ENCODE measurements at places on chromosomes 5 and 9. TPM values are rescaled to one million over a fixed set of nuclear protein-coding genes. Genes with fewer than 3 reads are reported as not detected.

The PCA3 gene
- total RNA-seq: 0.24 TPM

The C9orf153 gene
- total RNA-seq: 0.24 TPM

The ZNF366 gene
- total RNA-seq: 5.0 TPM

The C5 gene
- 3.7 TPM for total RNA-seq

The GABRA1 gene
- not detected for total RNA-seq

The SLC45A2 gene
- not detected for total RNA-seq

The ARPC5L gene
- 23.1 TPM for total RNA-seq

The OR13D1 gene
- total RNA-seq: not detected

The DOCK2 gene
- total RNA-seq: 33.8 TPM

The C5orf52 gene
- total RNA-seq: not detected

The NDFIP1 gene
- 78.5 TPM for total RNA-seq

The ARID3C gene
- not detected for total RNA-seq

The RASGEF1C gene
- not detected for total RNA-seq

- peak; percentile 89 for DNase-seq
Observed at GRCh38 chr5:138974227-138975063, 99.3 kb upstream of the LRRTM2 start.

DNA sequence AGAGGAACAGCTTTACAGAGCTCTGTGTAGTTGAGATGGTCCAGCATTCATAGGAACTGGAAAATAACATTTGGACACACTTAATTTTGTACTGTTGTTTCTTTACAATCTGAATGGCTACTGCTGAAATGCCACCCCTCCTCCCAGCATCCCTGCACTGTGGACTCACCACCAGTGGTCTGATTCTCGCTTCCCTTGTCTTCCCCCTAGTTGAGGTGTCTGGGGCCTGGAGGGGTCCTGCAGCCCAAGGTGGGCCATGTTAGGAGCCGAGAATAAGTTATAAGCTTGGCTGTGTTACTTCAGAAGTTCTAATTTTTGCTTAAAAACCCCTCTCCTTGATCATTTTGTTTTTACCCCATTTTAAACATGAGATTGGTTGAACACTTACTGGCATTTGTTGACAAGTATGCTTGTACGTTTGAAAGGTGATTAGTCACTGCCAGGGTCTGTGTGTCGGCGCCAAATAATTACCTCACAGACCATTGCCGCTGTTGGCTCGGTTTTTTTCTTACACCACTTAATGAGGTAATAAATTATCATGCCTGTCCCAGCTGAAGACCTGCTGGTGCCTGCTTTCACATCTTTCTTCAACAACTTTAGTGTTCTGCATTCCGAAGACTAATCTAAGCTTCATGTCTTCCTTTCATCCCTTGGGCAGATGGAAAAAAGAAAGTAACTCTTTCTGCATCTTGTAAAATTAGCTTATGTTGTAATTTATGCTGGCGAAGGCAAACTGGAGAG lies 65.8 kb downstream of the MCCC2 start:
- no peak for DNase-seq

DNA sequence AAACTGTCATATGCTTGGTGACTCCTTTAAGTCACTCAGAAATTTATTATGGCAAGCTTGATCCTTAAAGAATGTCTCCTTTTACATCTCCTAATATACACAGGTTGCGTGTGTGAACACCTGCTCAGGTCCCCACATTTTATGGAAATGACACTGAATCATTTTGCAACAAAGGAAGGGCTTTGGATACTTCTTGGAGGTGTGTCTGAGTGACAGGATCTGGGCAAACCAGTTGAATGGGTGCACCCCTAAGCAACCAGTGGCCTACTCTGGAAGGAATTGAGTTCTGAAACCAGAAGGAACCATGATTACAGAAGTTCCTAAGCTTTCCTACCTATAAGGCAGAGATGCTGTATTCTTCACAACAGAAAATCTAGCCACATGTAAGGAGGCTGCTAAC lies 483.9 kb upstream of the KLF4 start:
- no peak for DNase-seq

DNA sequence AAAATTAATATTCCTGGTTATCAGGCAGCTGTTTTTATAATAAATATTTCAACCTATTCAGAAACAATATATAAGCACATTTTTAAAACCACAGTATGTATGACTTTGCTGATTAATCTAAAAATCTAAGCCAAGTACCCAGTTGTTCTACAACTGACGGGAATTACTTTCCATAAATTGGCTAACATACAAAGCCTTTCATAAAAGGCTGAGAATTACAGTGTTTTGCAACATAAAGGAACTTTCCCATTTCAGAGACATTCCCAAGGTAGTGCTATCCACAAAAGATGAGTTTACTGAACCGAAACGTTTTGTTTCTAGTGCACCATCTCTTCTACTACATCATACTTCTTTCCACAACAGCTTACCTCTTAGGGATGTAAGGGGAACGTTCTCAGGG lies 7.2 kb downstream of the RNF145 start:
- no peak for DNase-seq

GRCh38 chr5:150329038-150329437 lies 26.3 kb upstream of the ARSI start:
- DNase-seq: no peak

- no peak for DNase-seq
Observed at GRCh38 chr5:151917904-151918303, 6.7 kb downstream of the GLRA1 start.

DNA sequence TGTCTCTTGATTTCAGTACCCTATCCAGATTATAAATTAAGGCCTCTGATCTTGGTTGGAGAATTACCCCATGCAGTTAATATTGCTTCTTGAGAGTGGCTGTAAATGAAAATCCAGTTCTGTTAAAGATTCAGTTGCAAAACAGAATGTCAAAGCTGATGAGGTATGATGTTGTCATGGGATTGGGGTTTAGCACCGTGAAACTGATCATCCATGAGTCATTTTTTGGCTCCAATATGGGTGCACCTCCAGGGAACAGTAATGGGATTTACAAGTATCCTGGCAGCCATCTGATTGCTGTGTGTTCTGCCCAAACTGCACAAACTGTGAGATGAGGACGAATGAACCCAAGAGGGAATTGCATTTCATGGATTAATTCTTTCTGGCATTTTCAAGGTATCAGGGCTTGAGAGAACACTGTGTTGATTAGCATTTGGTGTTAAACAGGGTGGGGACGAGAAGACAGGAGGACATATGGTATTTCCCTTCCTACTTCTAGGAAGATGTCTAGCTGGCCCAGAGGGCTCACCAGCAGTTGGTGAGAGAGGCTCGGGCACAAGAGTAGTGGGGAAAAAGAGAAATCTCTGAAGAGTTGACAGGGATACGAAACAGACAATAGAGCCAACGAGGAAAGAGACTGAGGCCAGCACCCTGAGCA lies 214.7 kb downstream of the GAS1 start:
- DNase-seq: no peak

GRCh38 chr9:7315746-7316145 lies 483.8 kb downstream of the DMAC1 start:
- DNase-seq: no peak

GRCh38 chr5:28855626-28856025 lies 1817.2 kb upstream of the CDH9 start:
- DNase-seq: no peak

DNA sequence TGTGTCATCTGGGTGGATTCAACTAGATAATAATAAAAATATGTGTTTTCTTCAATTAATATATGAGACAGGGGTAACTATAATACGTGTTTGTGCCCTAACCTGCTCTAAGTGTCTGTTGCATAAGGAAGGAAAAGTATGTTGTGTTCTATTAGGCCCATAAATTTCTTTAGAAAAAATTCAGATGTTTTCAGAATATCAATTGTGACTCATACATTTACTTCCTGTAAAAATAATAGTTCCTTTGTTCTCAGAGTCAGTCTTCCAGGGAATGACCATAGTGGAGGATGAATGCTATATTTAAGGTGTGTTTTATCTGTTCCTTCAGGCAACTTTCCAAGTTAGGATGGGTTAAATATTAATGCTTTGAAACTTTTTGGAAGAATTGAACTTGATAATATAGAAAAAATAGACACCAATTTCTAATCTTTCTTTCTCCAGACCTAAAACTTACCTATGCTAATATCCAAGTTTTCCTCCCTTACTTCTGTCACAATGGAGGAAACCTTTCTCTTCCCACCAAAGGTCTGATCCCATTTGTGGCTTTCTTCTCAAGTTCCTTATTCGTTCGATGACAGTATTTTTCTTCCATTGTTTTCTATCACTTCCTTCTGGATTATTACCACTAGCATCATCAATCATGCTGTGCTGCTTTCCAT lies 49.9 kb downstream of the ISL1 start:
- DNase-seq: no peak

DNA sequence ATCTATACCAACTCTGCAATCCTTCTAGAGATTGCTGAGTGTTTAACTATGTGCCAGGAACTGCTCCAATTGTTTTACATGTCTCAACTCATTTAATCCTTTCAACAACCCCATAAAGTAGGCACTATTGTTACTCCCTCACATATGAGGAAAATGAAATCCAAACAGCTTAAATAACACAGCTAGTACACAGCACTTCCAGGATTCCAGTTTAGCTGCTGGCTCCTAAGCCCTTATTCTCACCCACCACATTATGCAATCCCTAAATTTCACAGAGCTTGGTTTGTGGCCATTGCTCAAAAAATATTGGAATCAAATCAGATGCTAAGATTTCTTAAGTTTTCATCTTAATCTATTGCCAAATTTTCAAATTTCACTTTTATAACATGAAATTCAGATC lies 84.9 kb downstream of the PRELID2 start:
- no peak for DNase-seq

- no peak for DNase-seq
Observed at GRCh38 chr9:120212153-120212852, 367.7 kb downstream of the CDK5RAP2 start.

DNA sequence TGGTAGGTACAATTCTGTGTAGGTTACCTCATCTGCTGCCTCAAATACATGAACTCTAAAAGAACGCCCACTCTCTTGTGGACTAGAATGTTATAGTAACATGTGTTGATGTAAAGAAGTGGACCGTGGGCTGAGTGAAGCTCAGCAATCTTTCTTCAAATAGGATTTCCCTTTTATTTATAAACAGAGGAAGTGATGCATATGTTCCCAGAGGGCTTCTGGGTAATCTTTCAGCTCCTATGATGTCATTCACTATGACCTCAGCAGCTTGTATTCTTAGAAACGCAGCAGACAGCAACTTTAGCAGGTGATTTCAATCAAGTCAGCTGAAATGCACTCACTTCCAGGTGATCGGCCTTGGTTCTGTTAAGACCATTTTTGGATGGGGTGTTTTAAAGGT lies 14.4 kb downstream of the F2RL2 start:
- DNase-seq: no peak

DNA sequence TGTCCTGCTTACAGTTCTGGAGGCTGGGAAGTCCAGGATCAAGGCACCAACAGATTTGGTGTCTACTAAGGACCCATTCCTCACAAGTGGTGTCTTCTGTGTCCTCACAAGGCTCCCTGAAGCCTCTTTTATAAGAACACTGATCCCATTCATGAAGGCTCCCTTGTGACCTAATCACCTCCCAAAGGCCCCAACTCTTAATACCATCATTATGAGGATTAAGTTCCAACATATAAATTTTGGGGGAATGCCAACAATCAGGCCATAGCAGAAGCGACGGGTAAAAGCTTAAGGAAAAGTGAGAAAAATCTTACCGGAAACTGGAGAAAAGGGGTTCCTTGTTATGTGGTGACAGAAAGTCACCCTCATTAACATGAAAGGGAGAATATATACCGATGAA lies 11.2 kb downstream of the CTNNAL1 start:
- DNase-seq: no peak

- peak; percentile 84 for DNase-seq
Observed at GRCh38 chr9:124110307-124110915, 98.8 kb downstream of the LHX2 start.

DNA sequence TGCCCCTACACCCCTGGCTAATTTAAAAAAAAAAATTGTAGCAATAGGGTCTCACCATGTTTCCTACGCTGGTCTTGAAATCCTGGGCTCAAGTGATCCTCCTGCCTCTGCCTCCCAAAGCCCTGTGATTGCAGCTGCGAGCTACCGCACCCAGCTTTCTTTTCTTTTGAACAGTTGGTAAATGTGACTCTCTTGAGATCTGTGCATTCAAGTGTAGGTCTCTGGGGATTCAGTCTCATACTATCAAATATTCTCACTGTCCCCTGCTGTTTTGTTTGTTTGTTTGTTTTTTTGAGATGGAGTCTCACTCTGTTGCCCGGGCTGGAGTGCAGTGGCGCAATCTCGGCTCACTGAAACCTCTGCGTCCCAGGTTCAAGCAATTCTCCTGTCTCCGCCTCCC lies 42.3 kb upstream of the CXXC5 start:
- no peak for DNase-seq

GRCh38 chr5:147898875-147899401 lies 7.4 kb downstream of the C5orf46 start:
- no peak for DNase-seq

DNA sequence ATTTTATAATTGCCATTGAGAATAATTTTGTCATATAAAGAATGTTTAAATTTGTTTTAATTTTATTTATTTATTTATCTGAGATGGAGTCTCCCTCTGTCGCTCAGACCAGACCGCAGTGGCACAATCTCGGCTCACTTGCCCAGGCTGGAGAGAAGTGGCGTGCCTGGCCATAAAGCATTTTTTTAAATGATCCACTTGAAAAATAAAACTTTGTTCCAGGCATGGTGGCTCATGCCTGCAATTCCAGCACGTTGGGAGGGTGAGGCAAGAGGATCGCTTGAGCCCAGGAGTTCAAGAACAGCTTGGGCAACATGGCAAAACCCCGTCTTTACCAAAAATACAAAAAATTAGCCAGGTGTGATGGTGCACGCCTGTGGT lies 2.1 kb upstream of the SIT1 start:
- no peak for DNase-seq

DNA sequence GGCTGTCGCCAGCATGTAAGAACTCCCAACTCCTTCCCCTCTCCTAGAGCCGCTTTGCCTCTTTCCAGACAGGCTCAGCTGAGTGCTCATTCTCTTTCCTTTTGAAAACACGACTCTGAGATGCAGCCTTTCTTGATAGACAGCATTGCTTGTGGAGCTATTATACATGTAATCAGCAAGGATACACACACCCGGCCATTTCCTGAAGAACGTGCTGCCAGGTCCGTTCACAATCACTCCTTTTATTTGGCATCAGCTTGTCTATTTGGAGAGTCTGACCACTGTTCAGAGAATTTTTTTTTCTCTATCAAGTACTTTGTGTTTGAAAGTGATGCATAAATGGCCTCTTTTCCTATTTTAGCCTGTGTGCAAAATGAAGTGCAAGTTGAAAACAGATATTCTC lies 328.7 kb downstream of the MARCHF11 start:
- DNase-seq: no peak

- DNase-seq: no peak
Observed at GRCh38 chr9:28624771-28625170, 1051.5 kb upstream of the C9orf72 start.

GRCh38 chr9:89756891-89757537 lies 152.2 kb downstream of the GADD45G start:
- DNase-seq: peak; percentile 58

- DNase-seq: no peak
Observed at GRCh38 chr9:126638571-126639132, 24.9 kb downstream of the LMX1B start.

DNA sequence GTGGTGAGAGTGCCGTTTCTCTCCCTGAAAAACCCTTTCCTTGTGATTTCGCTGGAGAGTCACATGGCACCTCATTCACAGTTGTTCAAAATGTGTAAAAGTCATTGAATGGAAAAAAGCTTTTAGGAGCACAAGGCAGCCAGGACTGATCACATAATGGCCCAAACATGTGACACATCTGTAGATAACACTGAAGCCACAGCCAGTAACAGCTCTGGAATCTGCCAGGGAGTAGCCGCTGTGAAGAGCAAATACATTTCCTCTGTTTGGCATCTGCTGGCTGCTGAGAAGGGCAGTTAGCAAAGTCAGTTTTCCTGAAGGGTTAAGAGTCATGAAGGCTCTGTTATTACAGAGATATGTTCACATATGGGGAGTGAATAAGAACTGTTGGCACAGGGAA lies 271.8 kb downstream of the NNT start:
- DNase-seq: no peak
